Activated T-helper 17 cell treated with anti-CD3 and anti-CD28 coated beads, Interleukin-2, amount 50 U/mL, for 72 hours (primary cell): ENCODE measurements at places on chromosomes 13 and 19. TPM values are rescaled to one million over a fixed set of nuclear protein-coding genes. Genes with fewer than 3 reads are reported as not detected.

ZNF534 gene
- not detected for total RNA-seq

MBNL2 gene
- total RNA-seq = 13.4 TPM

MBD3L2 gene
- total RNA-seq = not detected

STXBP2 gene
- 113 TPM for total RNA-seq

A1BG gene
- total RNA-seq = 15.4 TPM

CXCL17 gene
- total RNA-seq = not detected

- H3K36me3 ChIP-seq = no peaks in the 10 kb centered on the region
- H3K4me1 ChIP-seq = no peaks in the 10 kb centered on the region
- H3K27me3 ChIP-seq = peaks cover 11% of the 10 kb centered on the region
- H3K27ac ChIP-seq = no peak overlapping the region
- no peak for ATAC-seq
- no peak overlapping the region for H3K4me3 ChIP-seq
Measured at GRCh38 chr13:59279028-59279427, 884.7 kb downstream of the DIAPH3 start.

DNA sequence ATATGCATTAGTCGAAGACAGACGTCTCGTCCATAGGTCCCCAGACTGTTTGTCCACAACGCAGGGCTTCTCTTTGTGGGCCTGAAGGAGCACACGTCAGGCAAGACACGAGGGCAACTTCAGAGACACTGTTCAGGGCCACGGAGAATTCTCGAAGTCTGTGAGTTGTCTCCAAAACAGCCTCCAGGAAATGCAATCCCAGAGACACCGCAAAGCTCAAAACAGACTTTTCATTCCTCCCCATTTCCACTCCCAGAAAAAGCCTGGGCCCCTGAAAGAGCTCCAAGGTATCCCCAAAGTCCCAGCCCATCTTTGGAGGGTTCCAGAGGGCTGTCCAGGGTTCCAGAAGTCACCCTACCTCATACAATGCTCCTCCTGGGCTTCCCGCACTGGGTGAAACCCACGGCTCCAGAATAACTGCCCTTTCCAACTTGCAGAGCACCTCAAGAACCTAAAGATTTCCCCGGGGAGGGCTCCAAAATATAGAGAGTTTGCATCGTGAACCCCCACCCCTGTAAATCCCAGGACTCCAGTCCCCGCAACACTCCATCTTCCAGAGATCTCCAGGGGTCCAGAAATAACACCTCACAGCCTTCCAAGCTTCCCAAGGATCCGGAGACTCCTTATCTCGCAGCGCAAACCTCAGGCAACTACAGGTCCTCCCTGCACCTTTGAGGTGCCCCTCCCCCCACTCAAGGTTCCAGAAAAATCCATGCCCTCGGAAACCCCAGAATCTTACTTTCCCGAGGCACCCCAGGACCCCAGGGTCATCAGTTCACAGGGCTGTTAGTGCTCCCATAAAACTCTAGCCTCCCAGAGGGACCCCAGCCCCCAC lies 687 bp upstream of the FTL start:
- peak overlapping the region; percentile 100 for H3K27ac ChIP-seq
- no peak for ATAC-seq
- H3K4me3 ChIP-seq = peak overlapping the region; percentile 100
- H3K27me3 ChIP-seq = no peaks in the 10 kb centered on the region
- H3K36me3 ChIP-seq = peaks cover 79% of the 10 kb centered on the region

GRCh38 chr19:51714848-51715247 lies 8.9 kb downstream of the HAS1 start:
- peaks cover 29% of the 10 kb centered on the region for H3K27me3 ChIP-seq
- no peak for ATAC-seq
- H3K4me3 ChIP-seq = no peak overlapping the region
- no peak overlapping the region for H3K27ac ChIP-seq
- H3K36me3 ChIP-seq = no peaks in the 10 kb centered on the region

DNA sequence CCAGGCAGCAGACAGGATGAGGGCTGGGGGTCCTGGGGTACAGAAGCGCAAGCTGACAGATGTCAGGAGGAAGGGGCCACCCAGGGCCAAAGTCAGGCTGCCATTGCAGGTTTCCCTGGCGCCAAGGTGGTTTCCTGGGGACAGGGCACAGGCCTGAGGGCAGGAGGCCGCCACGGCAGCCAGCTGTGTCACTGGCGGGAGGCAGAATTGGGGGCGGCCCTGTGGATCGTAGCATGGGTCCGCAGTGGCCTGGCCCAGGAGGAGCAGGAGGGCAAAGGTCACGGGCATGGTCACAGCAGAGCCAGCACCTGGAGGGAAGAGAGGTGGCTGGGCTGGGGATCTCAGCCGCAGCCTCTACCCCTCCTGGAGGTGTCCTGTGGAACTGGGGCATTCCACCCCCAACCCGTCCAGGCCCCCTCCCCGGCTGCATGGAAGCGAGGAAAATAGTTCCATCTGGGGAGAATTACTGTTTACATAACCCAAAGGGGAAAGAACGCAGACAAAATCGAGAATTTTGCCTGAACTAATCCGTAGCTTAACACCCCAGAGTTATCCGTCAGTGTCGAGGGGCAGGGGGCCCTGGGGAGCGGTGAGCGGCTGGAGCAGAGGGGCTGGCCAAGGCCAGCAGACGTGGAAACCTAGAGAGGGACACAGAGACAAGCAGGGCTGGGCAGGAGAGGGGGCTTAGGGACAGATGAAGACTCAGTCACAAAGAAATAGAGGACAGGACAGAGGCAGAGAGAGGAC lies 1.9 kb downstream of the NTN5 start:
- H3K4me1 ChIP-seq = peaks cover 18% of the 10 kb centered on the region
- H3K27ac ChIP-seq = no peak overlapping the region
- no peaks in the 10 kb centered on the region for H3K27me3 ChIP-seq
- no peaks in the 10 kb centered on the region for H3K36me3 ChIP-seq

DNA sequence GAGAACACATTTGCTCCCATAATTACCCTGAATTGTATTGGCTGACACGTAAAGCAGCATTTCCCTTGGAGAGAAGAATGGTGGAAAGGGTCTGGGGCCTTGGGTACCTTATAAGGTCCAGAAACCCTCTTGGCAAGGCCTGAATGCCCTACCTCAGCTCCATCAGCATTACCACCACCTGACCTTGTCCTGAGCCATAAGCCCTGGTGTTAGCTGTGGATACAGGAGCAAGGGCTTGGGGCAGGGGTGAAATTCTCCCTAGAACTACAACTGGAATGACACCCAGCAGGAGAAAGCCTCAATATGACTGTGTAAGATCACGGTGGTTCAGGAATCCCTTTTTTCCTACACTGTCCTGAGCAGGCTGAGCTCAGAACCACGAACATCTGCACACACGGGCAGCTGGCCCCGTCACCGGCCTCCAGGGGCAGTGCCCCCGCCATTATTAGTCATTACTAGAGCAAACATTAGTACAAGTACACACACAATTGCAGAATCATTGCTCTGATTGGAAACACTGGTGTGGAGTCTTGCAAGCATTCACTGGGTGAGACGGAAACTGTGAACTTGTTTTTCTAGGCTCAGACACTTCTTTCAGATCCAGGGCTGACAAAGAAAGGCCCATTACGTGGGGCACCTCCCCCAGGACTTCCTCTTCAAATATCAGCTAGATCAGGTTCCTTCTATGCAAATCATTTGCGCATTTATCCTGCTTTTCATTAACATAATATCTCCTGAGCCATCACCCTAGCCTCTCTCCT lies 26.8 kb upstream of the MTIF3 start:
- H3K4me1 ChIP-seq = peaks cover 7% of the 10 kb centered on the region
- peak; percentile 63 for ATAC-seq
- peak overlapping the region; percentile 17 for H3K4me3 ChIP-seq
- no peaks in the 10 kb centered on the region for H3K36me3 ChIP-seq

MEIS3 gene
- 0.39 TPM for total RNA-seq

DNA sequence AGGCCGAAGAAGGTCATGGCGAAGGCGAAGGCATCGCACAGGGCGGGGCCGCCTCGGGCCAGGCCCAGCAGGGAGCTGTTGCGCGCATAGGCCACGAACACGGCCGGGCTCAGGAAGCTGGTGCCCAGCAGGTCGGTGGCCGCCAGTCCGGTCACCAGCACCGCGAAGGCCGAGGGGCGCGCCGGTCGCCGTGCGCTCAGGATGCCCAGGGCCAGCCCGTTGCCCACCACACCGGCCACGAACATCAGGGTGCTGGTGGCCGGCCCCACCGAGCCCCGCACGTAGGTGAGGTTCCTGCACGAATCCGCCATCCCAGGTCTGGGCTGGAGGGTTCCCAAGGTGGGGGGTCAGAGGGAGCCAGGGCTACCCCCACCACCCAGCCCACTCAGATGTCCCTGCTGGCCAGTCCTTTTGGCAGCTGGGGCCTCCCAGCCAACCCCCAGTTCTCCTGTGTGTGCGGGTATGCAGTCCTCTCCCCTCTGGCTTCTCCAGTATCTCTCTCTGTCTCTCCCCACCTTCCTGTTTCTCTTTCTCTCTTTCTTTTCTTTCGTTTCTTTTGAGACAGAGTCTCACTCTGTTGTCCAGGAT lies 880 bp downstream of the PTGIR start:
- H3K36me3 ChIP-seq = no peaks in the 10 kb centered on the region
- peak overlapping the region; percentile 58 for H3K27ac ChIP-seq
- peaks cover 13% of the 10 kb centered on the region for H3K4me1 ChIP-seq
- H3K27me3 ChIP-seq = peaks cover 4% of the 10 kb centered on the region
- no peak for ATAC-seq

GRCh38 chr13:80516818-80517348 lies 176.0 kb upstream of the SPRY2 start:
- H3K27ac ChIP-seq = no peak overlapping the region
- no peaks in the 10 kb centered on the region for H3K36me3 ChIP-seq
- no peak for ATAC-seq
- no peaks in the 10 kb centered on the region for H3K27me3 ChIP-seq
- no peaks in the 10 kb centered on the region for H3K4me1 ChIP-seq
- H3K4me3 ChIP-seq = no peak overlapping the region

ATXN8OS gene
- total RNA-seq = not detected

EDNRB gene
- total RNA-seq = not detected

DNA sequence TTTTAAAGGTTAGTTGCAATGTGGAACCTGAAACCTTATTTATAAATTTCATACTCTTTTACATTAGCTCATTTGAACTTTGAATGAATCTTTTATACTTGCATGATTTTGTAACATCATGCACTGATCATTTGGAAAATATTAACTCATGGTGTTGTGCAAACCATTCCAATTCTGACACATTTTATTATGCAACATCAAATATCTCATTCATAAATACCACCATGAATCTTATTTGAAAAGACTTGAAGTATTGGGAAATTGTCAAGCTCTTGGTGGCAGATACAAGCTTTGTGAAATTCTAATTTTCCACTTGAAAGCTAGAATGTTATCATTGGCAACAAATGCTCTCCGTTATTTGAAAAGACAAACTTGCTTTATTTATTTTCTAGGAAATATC lies 379.9 kb upstream of the PCDH20 start:
- no peaks in the 10 kb centered on the region for H3K36me3 ChIP-seq
- ATAC-seq = no peak
- H3K4me3 ChIP-seq = no peak overlapping the region
- no peak overlapping the region for H3K27ac ChIP-seq
- H3K4me1 ChIP-seq = no peaks in the 10 kb centered on the region

CEACAM1 gene
- 24.2 TPM for total RNA-seq

DNA sequence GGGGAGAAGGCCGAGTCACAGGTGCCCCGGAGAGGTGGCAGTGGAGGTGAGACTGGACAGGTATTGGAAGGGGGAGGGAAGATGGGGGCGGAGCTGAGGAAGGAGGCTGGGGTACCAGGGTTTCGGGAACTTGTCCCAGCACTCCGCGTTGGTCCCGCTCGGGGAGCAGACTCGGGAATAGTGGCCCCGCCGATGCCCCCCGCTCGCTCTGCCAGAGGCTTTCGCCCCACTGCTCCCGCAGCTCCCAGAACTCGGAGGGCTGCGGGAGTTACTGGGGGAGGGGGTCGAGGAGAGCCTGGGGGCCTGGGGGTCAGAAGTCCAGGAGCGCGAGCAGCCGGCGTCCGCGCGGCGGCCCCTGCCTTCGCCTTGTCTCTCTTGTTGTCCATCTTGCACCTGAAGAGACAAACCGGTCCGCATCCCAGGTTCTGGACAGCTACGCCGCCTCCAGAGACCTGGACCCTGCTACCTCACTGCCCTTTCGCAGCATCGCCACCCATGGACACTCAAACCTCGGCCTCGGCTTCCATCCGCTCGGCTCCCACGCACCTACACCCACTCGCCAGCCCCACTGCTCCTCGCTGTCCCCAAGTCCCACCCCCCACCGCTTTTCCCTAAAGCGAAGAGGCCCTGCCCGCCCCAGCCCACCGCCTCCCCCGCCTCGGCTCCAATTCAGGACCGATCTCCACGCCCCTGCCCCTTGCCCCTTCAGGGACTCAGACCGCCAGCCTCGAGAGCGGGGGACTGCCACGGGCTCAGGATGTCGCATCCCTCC lies 700 bp downstream of the PRR36 start:
- peak overlapping the region; percentile 53 for H3K4me3 ChIP-seq
- peaks cover 14% of the 10 kb centered on the region for H3K27me3 ChIP-seq
- H3K4me1 ChIP-seq = peaks cover 10% of the 10 kb centered on the region

ZNF417 gene
- total RNA-seq = 26.3 TPM

ADGRE2 gene
- 1.1 TPM for total RNA-seq

- no peak for ATAC-seq
- no peak overlapping the region for H3K4me3 ChIP-seq
- H3K27ac ChIP-seq = no peak overlapping the region
- H3K36me3 ChIP-seq = no peaks in the 10 kb centered on the region
- no peaks in the 10 kb centered on the region for H3K4me1 ChIP-seq
Measured at GRCh38 chr13:28564030-28564429, 69.1 kb upstream of the FLT1 start.

GRCh38 chr13:77185721-77186120 lies 141.2 kb downstream of the MYCBP2 start:
- peaks cover 16% of the 10 kb centered on the region for H3K4me1 ChIP-seq
- H3K36me3 ChIP-seq = peaks cover 95% of the 10 kb centered on the region
- H3K4me3 ChIP-seq = no peak overlapping the region
- ATAC-seq = no peak

RPL18 gene
- total RNA-seq = 2,369 TPM

DNA sequence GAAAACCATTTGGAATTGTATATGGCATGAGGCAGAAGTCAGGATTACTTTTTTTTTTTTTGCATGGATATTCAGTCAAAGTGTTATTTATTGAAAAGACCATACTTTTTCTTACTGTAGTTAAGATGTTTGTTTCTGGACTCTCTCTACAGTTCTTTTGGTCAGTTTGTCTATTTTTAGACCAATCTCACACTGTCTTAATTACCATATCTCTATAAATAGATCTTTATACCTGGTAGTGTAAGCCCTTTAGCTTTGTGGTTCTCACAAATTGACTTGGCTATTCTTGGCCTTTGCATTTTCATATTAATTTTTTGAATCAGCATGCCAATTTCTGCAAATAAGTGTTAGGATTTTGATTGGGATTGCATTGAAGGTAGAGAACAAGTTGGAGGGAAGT lies 96.8 kb downstream of the MAB21L1 start:
- H3K27me3 ChIP-seq = no peaks in the 10 kb centered on the region
- no peaks in the 10 kb centered on the region for H3K4me1 ChIP-seq
- ATAC-seq = no peak
- H3K27ac ChIP-seq = no peak overlapping the region
